ENCODE measurements at places on chromosomes 2 and 18.

DNA sequence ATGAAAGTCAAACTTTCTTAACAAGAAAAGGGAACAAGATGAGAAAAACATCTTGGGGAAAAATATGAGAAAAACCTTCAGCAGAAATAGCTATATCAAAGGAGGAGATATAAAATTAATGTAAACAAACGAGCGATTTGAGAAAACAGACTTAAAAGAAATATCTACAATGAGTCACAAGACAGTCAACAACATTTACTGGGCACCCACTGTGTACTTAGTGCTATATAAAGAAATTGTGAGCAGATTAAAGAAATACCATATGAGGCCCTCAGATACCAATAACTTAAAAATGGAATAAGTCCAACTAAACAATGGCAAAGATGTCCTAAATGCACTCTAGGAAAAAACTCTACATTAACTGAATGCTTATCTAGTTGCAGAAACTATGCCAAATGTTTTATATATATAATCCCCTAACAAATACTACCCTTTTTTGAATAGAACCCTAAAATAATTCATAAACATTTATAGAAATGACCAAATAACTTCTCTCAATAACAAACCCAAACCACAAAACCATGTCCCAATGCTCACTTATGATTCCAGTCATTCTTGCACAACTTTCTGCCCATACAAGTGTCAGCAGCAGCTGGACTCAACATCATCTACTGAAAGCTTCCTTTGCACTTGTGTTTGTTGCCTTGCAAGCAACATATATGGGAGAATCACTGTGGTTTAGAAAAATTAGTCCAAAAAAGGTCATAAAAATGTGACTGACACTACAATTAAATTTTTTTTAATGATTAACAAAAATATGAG lies 83.5 kb downstream of the COBLL1 start:
- DNase-seq: no peak

DNA sequence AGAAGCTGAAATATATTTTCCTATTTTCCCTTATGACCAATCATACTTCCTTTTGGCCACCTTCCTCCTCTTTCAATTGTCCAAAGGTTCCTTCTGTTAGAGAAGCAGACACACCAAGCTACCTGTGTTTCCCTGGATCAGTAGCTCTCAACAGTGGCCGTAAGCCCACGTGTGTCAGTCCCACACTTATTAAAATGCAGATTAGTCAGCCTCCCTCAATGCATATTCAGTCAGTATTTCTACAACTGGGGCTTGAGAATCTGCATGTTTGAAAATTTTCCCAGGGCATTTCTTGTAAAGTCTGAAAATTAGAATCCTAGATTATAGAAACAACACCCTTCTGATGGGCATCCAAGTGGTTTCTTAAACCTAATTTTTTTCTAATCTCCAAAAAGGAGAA lies 54.0 kb upstream of the ITPRID2 start:
- DNase-seq: no peak

GRCh38 chr2:9092383-9093282 lies 89.1 kb upstream of the MBOAT2 start:
- no peak for DNase-seq

GRCh38 chr18:22344908-22345670 lies 72.6 kb downstream of the CTAGE1 start:
- DNase-seq: no peak
